ENCODE measurements at places on chromosomes 2 and 18. TPM values are rescaled to one million over a fixed set of nuclear protein-coding genes. Genes with fewer than 3 reads are reported as not detected.

GRCh38 chr2:209351636-209352035 lies 72.2 kb upstream of the MAP2 start:
- no peak for DNase-seq
- H3K4me1 ChIP-seq = no peaks in the 10 kb centered on the region
- H3K27ac ChIP-seq = no peak overlapping the region
- H3K27me3 ChIP-seq = no peaks in the 10 kb centered on the region
- no peaks in the 10 kb centered on the region for H3K36me3 ChIP-seq

GRCh38 chr2:215828528-215829184 lies 184.7 kb downstream of the MREG start:
- H3K4me3 ChIP-seq = no peak overlapping the region
- H3K27ac ChIP-seq = no peak overlapping the region
- peak; percentile 13 for DNase-seq
- peaks cover 4% of the 10 kb centered on the region for H3K4me1 ChIP-seq
- no peaks in the 10 kb centered on the region for H3K36me3 ChIP-seq

DNA sequence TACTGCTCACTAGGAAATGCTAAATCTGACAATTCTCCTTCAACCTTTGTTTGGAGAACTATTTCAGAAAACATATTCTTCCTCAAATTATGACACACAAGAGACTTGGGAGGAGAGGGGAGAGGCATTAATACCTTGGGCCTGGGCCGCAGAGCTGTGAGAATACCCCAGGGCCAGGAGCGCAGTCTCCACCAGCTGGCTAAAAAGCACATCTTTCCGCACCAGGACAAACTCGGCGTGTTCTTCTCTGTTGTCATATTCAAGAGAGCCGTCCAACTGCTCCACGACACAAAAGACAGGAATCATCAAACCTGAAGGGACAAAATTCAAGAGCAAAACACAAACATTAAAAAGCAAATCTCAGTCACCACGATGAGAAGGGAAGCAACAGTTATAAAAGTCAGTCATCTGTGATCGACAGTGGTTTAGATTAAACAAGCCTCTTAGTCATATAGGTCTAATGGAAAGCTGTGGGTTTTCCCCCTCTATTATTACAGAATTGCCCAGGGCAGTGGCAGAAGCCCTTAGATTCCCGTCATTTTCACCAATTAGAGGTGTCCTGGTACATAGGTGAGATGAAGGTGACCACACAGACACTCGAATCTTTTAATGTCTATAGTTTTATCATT lies 24.4 kb downstream of the SATB2 start:
- no peaks in the 10 kb centered on the region for H3K27me3 ChIP-seq
- no peaks in the 10 kb centered on the region for H3K36me3 ChIP-seq
- no peaks in the 10 kb centered on the region for H3K4me1 ChIP-seq

GRCh38 chr2:183124222-183124956 lies at the start of gene NUP35:
Gene NUP35 (plus strand): TSS chr2:183124443. CDS start chr2:183124458, 15 bp downstream.
- peak within 1 kb of the TSS; percentile 92 for H3K27ac ChIP-seq
- peaks cover 10% of the 10 kb centered on the region for H3K4me1 ChIP-seq
- no peaks in the 10 kb centered on the region for H3K27me3 ChIP-seq
- DNase-seq = peak; percentile 87

- no peaks in the 10 kb centered on the region for H3K36me3 ChIP-seq
- H3K4me1 ChIP-seq = no peaks in the 10 kb centered on the region
Measured at GRCh38 chr2:229297247-229297646, 26.2 kb upstream of the PID1 start.

GRCh38 chr2:104487366-104487765 lies 366.5 kb upstream of the POU3F3 start:
- no peaks in the 10 kb centered on the region for H3K27me3 ChIP-seq
- no peak overlapping the region for H3K27ac ChIP-seq
- DNase-seq = no peak
- H3K4me3 ChIP-seq = no peak overlapping the region
- H3K36me3 ChIP-seq = no peaks in the 10 kb centered on the region
- H3K4me1 ChIP-seq = no peaks in the 10 kb centered on the region

Gene MYOM1
- polyA plus RNA-seq = 3.3 TPM

GRCh38 chr2:97695744-97696143 lies 17.6 kb upstream of the ZAP70 start:
- no peak overlapping the region for H3K4me3 ChIP-seq
- peaks cover 9% of the 10 kb centered on the region for H3K4me1 ChIP-seq
- H3K27ac ChIP-seq = no peak overlapping the region

Gene LTBP1
- polyA plus RNA-seq = 13.3 TPM

DNA sequence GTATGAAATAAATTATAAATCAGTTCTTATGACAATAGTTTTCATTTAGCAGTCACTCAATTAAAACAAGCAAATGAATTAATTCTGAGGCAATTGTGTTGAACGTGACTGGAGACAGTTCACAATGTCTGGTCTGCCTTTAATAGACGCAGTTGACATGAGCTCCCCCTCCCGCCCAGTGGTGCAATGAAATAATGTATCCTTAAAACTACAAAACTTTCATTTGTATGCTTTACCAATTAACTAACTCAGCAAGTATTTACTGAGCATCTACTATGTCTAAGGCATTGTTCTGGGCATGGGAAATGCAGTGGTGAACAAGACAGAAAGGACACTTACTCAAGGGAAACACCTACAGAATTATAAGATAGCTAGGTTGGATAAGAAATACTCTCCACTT lies 3.5 kb upstream of the DSC2 start:
- H3K4me1 ChIP-seq = no peaks in the 10 kb centered on the region
- no peak overlapping the region for H3K27ac ChIP-seq
- H3K4me3 ChIP-seq = no peak overlapping the region
- peaks cover 17% of the 10 kb centered on the region for H3K27me3 ChIP-seq

Gene SCG2
- 0.71 TPM for polyA plus RNA-seq

Data from thymus (tissue), 14 donors.